Effector CD4-positive, alpha-beta T cell (primary cell): ENCODE measurements at places on chromosomes 3 and 15.
A peak's percentile ranks its signal among the peaks of the same experiment; 100 is the strongest.

DNA sequence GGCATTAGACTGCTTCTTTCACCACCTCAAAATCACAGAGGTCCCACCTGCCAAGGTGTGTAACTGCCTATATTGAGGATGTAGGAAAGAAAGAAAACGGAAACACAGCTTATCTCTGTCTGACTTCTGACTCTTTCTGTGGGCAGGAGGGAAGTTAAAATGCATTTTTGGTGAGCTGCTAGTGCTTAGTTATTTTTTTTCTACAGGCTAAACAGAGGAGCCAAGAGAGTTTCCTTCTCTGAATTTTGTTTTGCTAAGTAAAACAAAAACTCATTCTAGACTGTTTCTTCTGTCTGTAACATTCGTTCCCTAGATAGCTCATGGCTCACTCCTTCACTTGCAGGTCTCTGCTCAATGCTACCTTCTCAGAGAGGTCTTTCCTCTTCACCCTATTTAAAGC, 18.8 kb upstream of the AMOTL2 start:
- DNase-seq: no peak

- no peak for DNase-seq
These were observed 124.1 kb upstream of the CHRM5 start for GRCh38 chr15:33844186-33844585.

DNA sequence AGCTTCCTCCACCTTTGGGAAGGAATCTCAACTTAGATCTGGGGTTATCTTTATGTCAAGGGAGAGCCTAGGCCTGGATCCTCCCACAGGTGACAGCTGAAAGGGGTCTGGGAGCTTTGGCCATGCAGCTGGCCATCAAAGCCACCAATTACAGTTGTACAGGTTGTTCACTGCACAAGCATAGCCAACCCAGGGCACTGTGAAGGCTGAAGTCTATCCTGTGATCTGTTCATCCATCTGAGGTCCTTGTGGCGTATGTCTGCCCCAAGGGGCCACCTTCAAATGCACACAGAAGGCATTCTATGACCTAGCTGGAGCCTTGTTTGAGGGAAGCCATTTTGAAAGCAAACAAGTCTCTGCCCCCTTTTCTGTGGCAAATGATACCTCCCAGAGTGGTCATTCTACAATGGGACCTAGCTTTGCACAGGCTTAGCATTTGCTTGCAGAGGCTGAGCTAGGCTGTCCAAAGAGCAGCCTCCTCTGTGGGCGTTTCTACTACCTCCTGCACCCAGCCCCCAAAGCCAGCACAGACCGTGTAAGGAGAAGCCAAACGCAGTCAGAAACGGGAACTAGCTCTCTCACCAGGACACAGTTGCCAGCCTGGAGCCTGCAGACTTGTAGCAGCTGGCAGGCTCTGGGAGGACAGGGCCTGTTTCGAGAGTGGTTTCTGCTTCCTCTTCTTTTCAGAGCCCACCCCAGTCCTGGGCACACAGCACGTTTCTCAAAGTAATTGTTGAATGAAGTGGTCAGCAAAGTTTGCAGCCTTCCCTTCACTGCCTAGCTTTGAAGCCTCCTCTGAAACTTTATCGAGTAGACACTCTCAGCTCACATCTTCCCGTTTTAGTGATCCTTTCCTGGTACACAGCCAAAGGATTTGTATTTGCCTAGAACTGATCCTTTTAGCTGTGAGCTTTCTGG, 157.3 kb upstream of the SMAD3 start:
- DNase-seq: no peak

GRCh38 chr15:45454814-45455213, 67.7 kb downstream of the SLC30A4 start:
- DNase-seq: peak; percentile 64

DNA sequence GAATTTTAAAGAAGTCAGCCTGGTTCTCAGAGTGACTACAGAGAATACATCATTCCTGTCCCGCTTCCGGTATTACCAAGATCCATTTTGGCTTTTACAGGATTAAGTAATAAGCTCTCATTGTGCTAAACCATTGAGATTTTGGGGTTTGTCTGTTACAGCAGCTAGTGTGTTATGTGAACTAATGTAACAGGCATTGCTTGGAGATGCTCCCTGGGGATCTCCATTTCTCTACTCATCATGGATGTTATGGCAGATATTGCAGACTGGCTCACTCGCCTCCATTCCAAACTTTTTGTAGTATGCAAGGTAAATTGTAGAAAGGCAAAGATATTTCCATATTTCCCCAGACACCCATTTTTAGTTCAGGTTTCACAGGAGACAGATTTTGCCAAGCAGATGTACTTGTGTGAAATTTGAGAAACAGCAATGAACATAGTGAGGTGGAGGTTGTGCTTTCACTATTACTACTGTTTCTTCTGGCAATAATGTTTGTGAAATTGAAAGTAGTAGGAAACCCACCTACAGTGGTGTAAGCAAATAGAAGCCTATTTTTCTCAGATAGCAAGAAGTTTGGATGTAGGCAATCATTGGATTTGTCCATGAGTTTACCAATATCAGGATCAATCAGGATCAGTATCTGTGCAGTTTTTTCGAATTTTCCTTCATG, 177.1 kb upstream of the GALNT15 start:
- no peak for DNase-seq

GRCh38 chr15:51093839-51094605, 684 bp downstream of the TNFAIP8L3 start:
- DNase-seq: no peak

DNA sequence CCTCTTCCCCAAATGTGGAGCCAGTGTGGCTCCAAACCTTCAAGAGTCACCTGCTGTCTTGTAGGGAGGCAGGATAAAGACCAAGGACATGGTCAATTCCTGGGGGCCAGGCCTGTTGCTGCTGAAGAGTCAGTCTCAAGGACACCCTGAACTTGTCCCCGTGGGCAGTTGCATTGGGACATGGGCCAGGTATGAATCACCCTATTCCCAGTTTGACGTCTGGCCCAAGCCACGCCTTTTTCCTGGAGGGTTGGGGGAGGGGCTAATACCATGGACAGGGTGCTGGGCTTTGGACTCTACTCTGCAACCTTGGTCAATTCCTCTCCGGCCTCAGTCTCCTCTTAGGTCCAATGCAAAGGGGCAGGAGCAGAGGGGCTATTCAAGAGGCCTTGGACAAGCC, 10.4 kb downstream of the ATP2B2 start:
- DNase-seq: no peak

DNA sequence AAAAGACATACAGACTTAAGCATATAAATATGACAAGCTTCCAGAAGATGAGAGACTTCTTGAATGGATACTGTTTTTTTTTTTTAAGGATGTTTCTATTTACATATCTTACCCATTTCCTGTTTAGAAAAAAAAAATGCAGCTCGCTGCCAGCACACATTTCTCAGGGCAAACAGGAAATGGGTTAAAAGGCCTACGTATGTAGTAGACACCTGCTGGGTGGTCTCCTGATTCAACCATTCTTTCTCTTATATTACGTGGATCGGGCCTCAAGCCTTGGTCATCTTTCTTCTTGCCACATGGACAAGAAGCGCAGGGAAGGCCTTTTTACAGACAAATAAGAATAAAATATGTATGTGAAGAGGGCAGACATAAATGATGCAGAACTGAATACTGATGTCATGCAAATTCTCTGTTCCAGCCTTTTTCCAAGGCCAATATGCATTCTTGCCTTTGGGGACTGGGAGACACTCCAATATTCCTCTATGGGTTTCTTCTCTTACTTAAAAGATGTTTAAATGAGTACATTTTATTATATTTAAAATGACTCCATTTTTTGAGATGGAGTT, 35.0 kb upstream of the TJP1 start:
- DNase-seq: no peak

- DNase-seq: no peak
These were observed 26.4 kb downstream of the TMEM39A start for GRCh38 chr3:119436977-119437376.

GRCh38 chr15:92000709-92001108, 147.2 kb downstream of the SLCO3A1 start:
- no peak for DNase-seq

DNA sequence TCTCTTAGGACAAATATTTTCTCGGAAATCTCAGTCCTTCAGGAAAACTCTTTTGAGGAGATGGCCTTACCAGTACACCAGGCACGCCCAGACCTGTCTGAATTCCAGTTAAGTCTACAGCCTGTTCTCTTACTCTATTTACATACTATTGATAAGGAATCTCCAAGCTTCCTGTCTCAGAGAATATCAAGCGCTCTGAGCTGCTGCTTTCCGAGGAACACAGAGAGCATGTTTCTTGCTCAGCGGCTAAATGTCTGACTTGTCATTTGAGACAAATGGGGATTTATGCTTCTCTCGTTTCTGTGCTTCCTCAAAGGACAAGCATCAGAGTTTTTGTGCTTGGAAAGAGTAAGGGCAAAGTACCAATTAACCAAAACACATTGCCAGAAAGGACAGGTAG, 112.4 kb upstream of the CCDC54 start:
- no peak for DNase-seq

DNA sequence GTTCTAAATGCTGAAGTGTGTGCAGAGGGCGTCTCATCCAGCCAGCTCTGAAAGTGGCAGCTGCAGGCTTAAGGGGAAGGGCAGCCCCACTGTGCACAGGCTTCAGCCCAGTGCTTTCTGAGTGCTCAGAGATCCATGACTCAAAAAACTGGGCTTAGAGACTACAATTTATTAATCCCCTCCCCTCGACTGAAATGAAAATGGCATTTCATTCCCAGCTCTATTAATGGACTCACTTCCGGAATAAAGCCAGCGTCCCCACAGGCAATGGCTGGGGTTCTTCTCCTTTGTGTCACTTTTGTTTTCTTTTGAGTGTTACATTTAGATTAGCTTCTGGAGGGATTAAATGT, 55.5 kb upstream of the PLXNA1 start:
- no peak for DNase-seq

GRCh38 chr3:47871389-47871788, 68.5 kb downstream of the DHX30 start:
- DNase-seq: no peak

- no peak for DNase-seq
These were observed 53.1 kb upstream of the ULK4 start for GRCh38 chr3:42014921-42015533.

GRCh38 chr15:91891788-91892345, 38.4 kb downstream of the SLCO3A1 start:
- no peak for DNase-seq

DNA sequence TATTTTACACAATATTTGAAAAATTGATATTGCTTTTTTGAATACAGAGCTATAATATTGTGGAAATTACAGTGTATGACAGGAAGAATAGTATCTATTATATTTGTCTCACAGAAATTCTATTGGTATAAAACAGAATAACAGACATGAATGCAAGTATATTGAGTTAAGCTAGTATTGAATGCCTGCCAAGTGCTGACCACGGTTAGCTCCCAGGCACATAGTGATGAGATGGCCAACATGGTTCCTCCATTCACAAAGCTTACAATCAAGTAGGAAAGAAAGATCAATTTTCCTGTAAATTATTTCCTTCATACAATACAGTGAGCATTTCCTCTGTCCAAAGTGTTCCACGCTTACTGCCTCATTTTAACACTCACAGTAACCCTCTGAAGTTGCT, 67.6 kb downstream of the TP63 start:
- no peak for DNase-seq

DNA sequence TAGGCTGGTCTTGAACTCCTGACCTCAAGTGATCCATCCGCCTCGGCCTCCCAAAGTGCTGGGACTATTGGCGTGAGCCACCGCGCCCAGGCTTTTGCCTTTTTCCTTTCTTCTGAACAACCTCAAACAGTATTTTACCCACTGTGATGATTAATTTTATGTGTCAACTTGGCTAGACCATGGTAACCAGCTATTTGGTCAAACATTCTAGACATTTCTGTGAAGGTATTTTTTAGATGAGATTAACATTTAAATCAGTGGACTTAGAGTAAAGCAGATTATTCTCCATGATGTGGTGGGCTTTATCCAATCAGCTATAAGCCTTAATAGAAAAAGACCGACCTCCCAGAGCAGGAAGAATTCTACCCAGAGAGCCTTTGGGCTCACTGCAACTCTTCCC, 6.0 kb downstream of the SPATA12 start:
- DNase-seq: no peak

DNA sequence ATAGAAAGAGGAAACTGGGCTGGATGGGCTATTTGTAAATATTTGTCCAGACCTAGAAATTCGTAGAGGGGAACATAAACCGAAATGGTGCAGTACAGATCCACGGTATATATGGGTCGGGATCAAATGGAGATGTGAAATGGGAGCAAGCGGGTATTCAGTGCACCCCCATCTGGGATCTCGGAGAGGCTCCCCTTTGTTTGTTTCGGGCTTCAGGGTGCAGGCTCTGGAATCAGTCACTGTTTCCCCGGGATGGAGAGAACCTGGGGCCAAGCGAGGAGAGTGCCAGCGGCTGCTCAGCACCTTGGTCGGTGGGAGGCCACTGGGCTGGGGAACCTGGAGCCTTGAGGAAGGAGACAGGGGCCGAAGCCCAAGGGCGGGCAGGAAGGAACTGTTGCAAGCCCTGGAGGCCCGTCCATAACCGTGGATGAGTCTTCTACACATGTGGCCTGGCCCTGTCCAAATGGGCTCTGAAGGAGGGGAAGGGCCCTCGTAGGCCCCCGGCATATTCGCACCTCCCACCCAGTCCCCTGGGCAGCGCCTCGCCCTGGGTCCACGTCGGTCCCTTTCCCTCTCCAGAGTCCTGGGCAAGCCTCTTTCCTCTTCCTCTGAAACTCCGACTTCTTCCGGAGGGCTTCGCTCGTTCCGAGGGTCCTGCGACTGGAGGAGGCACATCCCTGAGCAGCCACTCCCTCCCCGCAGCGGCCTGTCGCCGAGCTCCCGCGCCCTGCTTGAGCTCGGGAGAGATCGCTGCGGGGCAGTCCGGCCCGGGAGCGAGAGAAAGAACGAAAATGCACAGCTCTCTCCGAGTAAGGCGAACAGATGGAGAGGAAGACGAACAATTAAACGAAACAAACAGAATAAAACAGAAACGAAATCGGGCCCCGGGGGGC, 3.0 kb downstream of the ISL2 start:
- no peak for DNase-seq

- DNase-seq: no peak
These were observed 81.4 kb upstream of the SLC25A26 start for GRCh38 chr3:66139415-66139814.

GRCh38 chr15:70146162-70146561, 48.4 kb upstream of the TLE3 start:
- DNase-seq: no peak

GRCh38 chr3:88779482-88779881, 327.9 kb upstream of the EPHA3 start:
- no peak for DNase-seq

GRCh38 chr3:22582266-22582665, 620.9 kb upstream of the UBE2E2 start:
- no peak for DNase-seq

DNA sequence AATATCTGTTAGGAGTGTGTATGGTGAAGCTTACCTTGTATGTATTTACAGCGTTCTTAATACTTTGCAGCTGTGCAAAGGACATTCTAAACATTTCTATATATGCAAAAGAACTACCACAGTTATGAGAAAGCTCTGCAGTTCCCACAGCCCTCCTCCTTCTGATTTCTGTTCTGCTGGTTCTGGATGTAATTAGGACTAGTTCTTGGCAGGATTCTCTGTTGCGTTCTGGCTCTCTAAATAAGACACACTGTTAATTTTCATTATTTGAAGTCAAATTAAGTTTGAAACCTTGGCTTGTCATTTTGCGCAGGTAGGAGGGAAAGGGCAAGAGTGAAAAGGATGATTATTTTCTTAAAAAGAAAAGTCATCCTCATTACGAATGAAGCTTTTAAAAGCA, 76.4 kb downstream of the FNDC3B start:
- DNase-seq: no peak
